ENCODE measurements at places on chromosomes 13 and 19.

GRCh38 chr13:92682832-92683517 lies 543.6 kb upstream of the GPC6 start:
- no peak for DNase-seq

DNA sequence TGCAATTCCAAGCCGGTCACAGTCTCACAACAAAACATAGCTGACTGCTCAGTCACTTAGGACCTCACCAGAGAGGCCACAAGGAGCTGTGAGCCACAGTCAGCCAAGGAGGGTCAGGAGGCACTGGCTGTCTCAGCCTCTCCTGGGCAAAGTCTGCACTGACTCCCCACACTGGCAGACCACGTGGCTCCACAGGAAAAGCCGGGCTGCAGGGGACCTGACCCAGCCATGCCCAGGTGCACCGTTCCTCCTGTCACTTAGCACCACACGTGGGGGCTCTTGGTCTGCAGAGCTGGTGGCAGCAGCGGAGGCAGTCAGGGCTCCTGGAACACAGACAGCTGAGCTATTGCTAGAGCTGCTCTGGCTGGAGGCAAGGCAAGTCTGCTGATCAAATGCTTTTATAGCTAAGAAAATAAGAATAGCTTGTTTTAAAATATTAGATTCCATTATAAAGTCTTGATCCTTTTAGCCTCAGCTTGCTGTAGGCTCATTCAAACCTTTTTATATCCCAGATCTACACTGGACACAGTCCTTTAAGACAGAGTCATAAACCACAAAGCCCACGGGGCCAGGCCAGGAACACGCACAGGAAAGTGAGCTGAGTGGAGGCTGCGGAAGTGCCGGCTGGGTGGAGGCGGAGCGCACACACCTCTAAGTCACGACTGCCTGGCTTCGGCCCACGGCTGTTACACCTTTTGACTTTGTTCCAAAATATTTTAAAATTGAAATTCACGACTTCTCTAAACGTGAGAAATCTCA lies 744.1 kb downstream of the UQCRFS1 start:
- no peak for DNase-seq

GRCh38 chr19:48123907-48124651 lies 13.5 kb upstream of the PLA2G4C start:
- no peak for DNase-seq

DNA sequence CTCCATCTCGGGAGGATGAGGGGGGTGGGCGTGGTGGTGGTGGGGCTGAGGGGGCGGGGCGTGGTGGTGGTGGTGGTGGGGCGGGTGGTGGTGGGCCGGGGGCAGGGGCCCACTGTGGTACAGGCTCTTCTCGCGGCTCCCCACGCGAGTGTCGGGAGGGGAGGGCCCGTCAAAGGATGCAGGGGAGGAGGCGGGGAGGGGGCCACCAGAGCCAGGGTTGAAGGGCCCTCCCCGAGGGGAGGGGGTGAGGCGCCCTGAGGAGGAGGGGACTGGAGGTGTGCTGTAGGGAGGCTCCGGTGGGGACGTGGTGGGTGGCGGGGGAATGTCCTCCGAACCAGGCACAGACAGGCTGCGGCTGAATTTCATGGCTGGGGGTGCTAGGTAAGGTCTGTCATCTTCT lies 19.6 kb downstream of the C19orf81 start:
- DNase-seq = no peak

DNA sequence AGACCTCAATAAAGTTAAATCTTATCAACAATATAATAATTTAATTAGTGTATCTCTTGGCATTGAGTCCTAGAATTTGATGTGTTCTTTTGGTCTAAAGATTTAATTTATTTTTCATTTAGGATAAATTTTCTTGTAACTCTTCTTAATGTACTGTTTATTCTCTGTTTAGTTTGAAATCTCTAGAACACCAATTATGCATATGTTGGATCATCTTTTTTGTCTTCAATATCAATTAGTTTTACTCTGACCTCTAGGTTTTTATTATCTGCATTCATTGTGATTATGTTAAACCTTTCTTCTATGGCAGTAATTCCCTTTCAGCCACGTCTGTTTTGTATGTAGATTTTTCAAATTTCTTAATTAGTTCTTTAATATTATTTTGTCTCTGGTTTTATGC lies 93.8 kb upstream of the ARHGEF7 start:
- no peak for DNase-seq

DNA sequence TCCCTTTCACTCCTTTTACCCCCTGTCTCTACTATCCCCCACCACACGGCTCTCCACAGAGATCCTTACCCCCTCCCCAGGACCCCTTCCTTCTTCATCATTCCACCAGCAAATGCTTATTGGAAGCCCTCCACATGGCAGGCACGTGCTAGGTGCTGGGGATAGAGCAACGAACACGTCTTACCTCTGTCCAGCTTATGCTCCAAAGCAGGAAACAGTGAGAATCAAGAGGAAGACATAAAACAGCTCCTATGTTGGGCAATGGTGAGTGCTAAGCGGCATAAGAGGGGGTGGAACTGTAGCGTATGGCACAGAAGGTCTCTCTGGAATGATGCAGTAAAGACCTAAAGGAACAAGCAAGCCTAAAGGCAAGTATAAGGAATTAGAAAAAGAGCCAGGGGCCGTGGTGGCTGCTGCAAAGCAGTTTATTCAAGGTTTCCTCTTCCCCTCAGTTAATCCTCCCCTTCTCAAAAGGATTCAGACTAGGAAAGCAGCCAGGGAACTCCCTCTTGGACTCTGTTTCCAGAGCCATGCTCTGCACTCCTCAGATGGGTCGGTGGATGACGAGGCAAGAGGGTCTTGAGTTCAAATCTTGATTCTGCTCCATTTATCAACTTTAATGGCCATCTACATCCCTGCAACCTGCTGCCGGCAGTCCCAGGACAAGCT lies 289.4 kb downstream of the FOXO1 start:
- no peak for DNase-seq

DNA sequence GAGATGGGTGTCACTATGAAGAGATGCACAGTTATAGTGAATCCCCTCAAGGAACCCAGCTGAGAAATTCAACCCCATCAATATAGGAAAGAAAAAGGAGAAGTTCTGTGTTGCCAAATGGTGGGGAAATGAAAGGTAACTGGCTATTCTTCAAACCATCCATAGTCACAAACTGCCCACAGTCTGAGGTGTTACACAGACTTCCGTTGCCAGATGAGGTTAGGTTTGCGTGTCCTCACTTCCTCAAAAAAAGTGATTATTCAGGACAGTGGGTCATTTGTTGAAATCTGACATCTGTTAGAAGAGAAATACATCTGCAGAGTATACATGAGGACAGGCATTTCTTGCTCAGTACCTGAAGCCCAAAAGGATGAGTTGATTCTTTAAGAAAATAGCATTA lies 9.0 kb downstream of the SIGLEC5 start:
- DNase-seq = no peak

GRCh38 chr13:111899714-111900389 lies 167.1 kb upstream of the SOX1 start:
- DNase-seq = no peak

DNA sequence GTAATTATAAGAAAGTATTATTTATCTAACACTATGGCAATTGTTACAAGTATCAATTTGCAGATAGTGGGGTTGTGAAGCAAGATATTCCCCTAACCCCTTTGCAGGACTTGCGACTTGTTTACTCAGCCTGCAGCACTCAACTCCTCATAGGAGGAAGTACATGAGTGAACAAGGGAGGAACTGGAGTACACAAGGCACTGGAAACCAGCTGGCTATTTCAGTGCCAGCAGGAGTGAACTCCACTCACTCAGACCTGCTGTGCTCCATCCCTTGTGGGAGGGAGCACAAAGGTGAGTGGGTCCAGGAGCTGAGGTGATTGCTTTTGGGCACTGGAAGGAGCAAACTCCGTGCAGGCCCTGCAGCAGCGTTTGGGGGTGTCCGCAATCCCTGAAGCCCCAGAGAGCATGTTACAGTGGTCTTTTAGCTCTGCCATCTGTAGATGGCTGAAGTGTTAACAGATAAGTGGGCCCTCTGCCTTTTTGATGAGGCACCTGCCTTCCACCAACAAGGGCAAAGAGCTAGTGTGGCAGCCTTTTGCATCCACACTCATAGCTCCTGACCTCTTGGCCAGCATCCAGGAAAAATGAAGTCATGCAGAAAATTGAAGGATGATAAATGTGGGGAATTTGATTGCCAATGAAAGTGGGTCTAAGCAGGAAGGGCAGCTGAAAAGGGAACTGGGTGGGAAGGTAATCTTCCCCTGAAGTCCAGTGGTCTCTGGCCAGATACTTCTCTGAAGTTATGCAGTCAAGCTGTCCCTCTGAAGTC lies 802.2 kb upstream of the MIR17HG start:
- no peak for DNase-seq

DNA sequence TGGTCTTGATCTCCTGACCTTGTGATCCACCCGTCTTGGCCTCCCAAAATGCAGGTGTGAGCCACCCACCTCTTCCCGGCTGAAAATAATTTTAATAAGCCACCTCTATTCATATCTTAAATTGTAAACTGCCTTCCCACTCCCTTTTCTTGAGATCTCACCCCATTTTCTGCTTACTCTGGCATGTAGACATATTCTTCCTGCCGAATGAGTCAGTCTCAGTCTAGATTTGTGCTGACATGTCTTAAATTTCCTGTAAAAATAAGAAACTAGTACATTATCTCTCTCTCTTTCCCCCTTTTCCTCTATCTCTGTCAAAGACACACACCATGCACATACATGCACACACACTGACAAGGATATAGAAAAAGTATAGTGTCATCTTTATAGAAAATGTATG lies 60.9 kb downstream of the THSD1 start:
- no peak for DNase-seq

GRCh38 chr13:72537395-72537780 lies 190.0 kb downstream of the MZT1 start:
- DNase-seq = no peak

GRCh38 chr13:39347926-39348901 lies 254.8 kb downstream of the LHFPL6 start:
- no peak for DNase-seq

DNA sequence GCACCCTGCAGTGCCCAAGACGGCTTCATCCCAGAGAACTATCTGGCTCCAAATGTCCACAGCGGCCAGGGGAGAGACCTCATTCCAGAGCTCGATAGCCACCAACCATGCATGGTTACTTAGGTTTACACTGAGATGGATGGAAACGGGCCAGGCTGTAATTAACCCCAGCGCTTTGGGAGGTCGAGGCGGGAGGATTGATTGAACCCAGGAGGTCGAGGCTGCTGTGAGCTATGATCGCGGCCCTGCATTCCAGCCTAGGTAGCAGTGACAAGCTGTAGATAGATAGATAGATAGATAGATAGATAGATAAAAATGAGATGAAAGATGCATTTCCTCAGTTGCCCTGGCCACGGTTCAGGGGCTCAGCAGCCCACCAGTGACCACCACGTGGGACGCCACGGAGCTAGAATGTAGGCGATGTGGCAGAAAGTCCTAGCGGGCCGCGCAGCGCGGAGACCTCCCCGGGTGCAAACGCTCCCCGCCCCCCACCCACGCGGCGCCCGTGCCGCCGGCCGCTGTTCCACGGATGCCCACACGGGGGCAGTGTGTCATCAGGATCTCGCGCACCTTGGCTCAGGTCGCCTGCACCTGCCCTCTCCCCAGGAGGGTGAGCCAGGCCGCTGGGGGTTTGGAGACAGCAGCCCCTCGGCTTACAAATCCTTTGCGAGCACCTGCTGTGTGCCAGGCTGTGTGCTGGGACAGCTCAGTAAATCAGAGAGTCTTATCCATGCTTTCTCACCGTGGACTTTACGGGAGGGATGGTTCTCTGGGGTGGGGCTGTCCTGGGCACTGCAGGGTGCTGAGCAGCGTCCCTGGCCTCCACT lies 13.5 kb upstream of the TLE5 start:
- DNase-seq = peak; percentile 65

- no peak for DNase-seq
These were observed 64.2 kb upstream of the UBAC2 start for GRCh38 chr13:99136427-99136954.

- no peak for DNase-seq
These were observed 14.6 kb downstream of the ACER1 start for GRCh38 chr19:6318772-6319171.

DNA sequence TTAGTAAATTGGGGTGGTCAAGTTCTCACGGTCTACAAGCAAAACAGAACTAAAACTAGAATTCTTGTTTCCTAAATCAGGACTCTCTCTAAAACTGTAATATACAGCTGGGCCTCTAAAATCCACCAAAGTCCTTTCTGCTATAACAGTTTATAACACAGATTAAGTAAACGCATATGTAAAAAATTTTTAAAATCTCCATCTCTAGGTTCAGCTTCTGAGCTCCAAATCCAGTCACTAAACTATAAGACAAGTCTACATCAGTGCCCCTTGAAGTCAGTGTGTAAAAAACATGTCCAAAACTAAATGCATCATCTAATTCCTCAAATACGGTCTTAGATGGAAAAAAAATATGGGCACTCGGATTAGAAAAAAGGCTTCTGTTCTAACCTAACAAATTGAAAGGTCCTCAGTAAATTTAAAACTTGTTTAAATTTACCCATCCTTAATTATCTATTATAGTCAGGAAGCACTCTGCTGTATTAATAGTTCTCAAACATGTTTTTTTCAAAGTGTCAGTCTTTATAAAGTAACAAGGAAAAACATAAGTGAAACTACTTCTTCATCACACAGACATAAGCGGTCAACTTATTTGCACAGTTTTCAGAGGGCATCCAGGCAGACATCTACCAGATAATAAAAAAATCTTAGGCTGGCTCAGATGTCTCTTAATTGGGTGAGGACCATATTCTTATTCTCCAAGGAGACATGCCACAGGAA lies 33.6 kb downstream of the ELF1 start:
- DNase-seq = no peak

- DNase-seq = no peak
These were observed 46.4 kb upstream of the ZNF536 start for GRCh38 chr19:30325676-30326392.

DNA sequence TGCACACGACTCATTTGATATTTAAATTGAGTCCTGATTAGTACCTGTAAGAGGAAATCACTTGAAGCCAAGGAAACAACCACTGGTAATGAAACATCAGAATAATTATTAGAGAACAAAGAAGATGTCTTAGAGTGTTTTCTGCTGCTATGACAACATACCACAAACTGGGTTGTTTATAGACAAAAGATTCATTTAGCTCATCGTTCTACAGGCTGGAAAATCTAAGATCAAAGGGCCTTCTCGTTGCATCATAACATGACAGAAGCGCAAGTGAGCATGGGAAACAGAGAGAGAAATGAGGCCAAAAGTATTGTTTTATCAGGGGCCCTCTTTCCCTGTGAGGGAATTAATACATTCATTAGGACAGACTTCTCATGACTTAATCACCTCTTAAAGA lies 1024.0 kb upstream of the PCDH9 start:
- DNase-seq = no peak

DNA sequence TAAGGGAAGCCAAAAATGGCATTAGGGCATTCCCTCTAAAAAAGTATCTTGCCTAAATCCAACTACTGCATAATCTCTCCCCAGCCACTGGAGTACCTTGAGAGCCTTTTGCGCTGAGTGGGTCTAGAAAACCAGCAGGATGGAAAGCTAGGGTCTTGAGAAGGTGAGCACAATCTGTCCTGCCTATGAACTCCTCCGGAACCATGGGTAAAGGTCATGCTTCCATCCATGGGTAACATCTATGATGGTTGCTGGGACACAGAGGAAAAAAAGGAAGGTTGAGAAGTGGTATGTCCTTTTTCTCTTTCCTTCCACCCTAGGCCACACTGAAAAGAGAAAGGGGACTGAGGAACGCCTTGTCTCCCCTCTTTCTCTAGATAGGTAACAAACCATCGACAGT lies 52.4 kb downstream of the ZNF676 start:
- DNase-seq = no peak

All from stimulated activated CD4-positive, alpha-beta T cell treated with anti-CD3 and anti-CD28 coated beads, Interleukin-15, amount 100 ng/mL, for 1 hour (primary cell).